AG20443 (cell line): ENCODE measurements at places on chromosomes 7 and 10.
A peak's percentile ranks its signal among the peaks of the same experiment; 100 is the strongest.

DNA sequence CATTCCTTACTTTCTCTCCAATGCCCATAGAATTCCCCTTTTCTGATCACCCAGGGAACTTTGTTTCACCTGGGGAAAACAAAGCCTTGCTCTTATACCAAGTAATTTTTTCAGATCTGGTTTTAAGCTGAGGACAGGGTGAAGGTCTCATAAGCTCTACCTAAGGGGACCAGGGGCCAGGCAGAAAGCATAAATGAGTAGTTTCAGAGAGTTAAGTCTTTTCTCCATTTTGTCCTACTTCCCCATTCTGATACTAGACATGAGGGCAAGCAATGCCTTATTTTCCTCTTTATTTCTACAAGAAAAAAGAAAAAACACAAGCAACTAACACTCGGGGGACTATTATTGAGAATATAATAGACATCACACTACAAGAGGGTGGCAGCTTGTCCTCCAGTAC, 2.9 kb downstream of the AKR1D1 start:
- DNase-seq: no peak

DNA sequence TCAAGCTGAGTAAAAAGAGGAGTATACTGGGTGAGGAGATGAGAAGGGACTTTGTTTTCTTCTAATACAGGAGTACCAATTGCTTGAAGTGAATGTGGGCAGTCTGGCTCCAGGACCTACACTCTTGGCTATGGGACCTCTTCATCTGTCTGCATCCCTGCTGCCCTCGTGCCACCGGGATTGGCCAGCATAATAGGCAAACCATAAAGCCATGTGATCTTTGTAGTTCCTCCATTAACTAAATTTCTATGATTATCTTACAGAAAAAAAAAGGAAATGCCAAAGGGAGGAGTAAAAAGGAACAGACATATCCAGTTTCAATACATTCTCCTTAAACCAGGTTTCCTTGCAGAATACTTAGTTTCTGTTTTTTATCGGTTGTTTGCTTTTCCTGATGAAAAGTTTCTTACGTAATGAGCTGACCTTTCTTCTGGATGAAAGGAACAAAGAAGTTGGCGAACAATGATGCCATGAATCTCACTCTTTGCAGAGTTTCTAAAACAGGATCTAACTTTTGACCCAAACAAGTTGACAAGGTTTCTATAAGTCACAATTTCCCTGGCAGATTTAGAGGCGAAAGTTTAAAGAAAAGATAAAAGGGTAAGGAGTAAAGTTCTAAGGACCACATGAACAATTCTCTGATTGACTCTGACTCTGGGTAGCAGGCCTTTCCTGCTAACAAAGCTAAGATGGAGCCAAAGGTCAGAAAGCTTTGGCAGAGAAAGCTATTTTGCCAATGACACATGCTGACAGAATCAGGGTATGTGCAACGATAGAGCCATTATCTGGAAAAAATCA, 54.1 kb downstream of the LAMB1 start:
- DNase-seq: peak; percentile 84

DNA sequence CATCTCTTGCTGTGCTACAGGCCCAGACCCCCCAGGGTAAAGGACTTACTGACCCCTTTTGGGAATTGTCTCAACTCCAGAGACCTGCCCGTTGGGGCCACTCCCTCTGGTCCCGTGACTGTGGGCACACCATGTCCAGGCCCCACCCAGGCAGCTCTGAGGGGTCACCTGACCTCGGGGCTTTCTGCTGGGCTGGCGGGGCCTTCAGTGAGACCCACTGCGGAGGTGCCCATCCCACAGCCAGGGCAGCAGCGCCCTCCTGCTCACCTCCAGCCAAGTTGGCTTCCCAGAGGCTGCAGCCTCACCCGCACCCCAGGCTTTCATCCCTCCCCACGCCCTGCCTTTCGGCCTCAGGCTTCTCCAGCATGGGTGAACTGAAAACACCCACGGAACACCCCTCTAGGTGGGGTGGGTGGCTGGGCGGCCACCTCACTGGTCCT, 147.2 kb downstream of the DNAJB6 start:
- no peak for DNase-seq

GRCh38 chr10:125631806-125632205, 51.2 kb downstream of the TEX36 start:
- DNase-seq: no peak

GRCh38 chr10:35668865-35669650, 27.0 kb upstream of the FZD8 start:
- no peak for DNase-seq

- no peak for DNase-seq
Measured at GRCh38 chr10:113261611-113262091, 291.2 kb upstream of the HABP2 start.

DNA sequence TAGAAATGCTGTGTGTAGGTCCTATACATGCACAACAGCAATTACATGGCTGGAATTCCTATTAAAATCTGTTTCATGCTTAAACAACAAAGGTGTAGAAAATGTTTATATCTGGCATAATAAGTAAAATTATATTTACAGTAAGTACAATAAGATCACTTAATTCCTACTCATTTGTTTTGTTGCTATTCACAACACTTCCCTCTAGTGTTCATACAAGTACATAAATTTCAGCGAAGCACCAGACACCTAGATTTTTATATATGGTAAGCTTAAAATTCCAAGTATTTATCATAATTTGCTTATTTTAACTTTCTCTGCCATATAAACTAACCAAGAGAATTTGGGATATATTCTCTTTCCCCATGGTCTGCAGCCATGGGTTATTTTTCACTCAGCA, 51.8 kb upstream of the ANK3 start:
- DNase-seq: no peak

DNA sequence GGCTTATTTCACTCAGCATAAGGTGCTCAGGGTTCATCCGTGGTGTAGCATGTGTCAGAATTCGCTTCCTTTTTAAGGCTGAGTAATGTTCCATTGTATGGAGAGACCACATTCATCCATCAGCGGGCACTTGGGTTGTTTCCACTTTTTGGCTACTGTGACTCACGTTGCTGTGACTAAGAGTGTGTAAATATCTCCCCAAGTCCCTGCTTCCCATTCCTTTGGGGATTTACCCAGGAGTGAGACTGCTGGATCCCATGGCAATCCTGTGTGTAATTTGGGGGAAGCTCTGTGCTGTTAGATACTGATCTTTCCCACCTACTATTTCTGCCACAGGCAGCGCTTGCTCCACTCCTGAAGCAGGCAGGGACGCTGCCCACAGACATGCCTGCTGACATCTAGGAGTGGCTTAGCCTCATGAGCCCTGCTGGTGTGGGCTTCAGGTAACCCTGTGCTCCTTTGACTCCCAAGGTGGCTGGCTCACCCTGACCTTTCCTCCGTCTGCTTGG, 346.0 kb downstream of the FRMD4A start:
- peak; percentile 77 for DNase-seq

DNA sequence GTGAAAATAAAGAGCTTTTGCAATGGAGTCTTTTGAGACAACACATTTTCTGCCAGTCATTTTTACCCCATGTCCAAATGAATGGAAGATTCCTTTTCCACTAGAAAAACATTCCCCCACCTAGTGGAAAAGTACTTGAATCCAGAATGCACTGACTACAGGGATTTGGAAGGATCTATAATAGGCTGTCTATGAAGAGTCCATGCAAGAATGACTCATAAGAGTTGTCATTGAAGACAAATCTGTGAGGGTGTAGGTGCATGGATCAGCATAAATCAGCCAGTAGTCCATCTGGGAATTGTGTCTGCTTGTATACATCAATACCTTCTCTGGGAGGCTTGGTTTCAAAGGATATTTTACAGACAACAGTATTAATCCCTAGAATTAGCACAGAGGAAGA, 32.5 kb upstream of the TRUB1 start:
- peak; percentile 33 for DNase-seq

DNA sequence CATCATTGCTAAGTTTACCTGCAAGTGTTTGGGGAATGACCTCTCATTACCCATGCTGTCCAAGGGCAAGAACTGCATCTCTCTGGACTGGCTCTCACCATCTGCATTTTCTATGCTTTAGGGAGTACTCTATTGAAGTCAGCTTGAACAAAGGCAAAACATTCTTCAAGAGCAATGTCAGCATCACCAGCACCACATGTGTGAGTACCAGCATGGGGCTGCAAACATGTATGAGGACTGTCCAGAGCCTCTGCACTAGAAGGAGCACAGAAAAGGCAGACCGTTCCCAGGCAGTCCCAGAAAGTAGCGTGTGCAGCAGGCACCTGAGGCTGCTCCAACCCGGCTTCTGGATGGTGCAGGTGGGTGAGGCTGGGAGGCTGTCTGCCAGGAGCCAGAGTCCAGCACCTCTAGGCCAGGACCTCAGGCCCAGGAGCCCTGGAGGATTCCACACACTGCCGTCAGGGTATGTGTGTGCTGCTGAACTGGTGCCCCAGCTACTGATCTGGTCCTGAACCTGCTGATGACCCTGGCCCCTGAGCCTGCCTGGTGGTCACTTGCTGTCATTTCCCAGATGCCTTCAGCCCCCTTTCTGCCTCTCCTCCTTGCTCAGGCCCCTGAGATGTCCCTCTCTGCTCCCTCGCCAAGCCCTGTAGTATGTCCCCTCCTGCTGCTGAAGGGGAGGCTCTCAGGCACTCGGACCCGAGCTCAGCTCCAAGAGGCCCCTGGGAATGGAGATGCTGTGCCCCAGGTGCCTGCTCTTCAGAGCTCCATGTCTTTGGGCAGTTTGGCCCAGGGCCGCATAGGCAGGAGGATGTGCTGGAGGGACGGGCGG, 20.7 kb downstream of the ANTXRL start:
- DNase-seq: no peak

DNA sequence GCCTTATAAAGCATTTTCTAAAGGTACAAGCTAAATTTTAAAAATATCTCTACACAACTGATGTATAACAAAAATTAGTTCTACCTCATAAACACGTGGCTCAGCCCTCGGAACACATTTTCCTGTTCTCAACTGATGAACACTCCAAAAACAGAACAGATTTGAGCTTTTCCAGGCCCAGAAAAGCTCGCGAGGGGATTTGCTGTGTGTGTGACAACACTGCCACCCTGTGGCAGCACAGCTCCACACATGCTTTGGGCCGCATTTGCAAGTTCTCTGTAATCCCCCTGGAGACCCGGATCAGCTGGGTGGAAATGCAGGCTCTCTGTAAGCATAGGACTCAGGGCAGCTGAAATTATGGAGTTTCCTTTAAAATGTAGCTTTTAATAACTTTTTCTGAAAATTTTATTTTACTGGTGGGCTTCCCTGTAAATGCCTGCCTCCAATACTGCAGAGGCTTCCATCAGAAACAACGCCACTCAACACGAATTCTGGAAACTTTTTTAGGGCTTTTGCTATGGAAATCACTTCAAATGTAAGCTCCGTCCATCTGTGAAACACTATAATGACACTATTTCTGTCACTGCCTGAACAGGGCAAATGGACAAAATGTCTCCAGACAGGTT, 155.5 kb downstream of the COBL start:
- peak; percentile 79 for DNase-seq

DNA sequence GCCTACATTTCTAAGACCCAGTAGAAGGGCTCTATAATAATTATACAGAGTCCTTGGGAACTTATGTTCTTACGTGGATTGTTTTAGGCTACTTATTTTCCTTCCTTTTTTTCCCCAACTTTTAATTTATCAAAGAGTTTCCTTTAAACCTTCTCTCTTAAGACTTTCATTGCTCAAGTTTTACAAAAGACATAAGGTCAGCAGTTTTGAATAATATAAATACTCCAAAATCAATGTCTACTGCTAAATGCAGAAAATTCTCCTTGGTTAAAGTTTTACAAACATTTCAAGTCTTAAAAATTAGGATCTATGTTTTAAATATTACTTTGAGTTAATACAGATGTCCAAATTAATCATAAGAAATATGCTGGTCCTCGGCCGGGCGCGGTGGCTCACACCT, 97.0 kb downstream of the LARP4B start:
- DNase-seq: no peak

DNA sequence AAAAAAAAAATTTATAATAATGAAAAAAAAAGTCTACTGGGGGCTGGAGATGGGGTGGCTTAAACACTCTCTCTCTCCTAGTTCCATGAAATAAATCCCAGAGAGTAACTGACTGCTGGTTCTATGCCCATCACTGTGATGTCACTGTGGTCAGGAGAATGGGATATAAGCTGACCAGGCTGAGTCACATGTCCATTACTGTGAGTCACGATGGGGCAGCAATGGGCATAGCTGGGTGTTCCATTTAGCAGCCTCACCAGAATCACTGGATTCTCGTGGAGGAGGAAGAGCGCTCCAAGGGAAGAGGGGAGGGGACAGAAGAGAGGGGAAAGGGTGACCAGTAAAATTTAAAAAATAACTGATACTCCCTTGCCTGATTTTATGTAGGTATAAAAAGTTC, 37.1 kb downstream of the MASTL start:
- peak; percentile 91 for DNase-seq

GRCh38 chr10:30782537-30783461, 153.2 kb upstream of the LYZL2 start:
- peak; percentile 53 for DNase-seq

GRCh38 chr10:126110489-126111180, 214.3 kb downstream of the FANK1 start:
- DNase-seq: peak; percentile 50

DNA sequence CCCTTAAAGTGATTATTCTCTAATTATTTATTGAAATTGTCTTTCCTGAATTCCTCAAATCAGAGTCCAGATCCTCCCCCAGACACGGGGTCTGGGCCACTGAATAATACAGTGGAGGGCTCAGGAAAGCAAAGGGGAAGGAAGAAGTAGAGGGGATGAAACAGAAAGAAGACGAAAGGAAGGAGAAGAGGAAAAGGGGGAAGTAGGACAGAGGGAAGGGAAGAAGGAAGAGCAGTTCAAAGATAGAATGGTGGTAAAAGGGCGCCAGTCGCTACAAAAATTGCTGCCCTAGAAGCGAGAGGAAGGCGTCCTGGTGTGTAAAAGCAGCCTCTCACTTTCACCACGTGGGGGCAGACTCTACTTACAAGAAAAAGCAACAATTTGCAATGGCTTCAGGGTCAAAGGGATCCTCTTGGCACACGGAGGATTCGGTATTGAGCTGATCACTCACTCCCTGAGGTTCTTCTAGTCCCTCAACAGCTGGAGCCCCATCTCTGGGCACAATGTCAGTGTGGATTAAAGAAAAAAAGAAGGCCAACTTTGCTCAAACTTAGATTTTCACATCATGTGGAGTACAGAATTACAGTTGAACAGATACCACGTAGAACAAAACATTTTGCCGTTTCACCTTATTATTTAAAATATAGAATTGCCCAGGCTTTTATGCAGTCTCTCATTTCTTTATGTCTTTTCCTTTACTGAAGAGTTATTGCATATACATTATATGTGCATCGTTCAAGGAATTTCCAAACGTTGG, 31.4 kb upstream of the NPVF start:
- peak; percentile 75 for DNase-seq

GRCh38 chr10:72421885-72422540, 67.3 kb upstream of the DNAJB12 start:
- DNase-seq: no peak

DNA sequence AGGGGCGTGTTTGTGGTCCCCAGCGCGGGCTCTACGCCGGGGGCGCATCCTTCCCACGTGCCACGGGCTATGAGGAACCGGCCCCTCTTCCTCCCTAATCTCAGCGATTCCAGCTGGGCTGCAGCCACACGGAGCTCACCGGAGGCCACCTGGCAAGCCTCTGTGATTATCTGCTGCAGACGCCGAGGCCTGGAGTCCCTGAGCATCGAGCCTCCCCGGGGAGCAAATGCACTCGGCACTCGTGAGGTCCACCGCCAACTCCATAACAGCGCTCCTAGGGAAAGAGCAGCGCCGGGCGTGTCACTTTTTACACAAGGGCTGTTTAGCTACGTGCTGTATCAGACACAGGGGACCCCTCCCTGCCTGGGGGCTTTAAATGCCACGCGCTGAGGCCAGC, 101.2 kb downstream of the DYNC2I1 start:
- DNase-seq: no peak

GRCh38 chr7:107138696-107139420, 29.9 kb upstream of the HBP1 start:
- no peak for DNase-seq

GRCh38 chr10:31083765-31084184, 52.1 kb upstream of the ZNF438 start:
- peak; percentile 44 for DNase-seq
